Caco-2 (cell line): ENCODE measurements at places on chromosomes 3 and 15. TPM values are rescaled to one million over a fixed set of nuclear protein-coding genes. Genes with fewer than 3 reads are reported as not detected.

GRCh38 chr3:25287291-25287884, 140.7 kb upstream of the RARB start:
- no peak for DNase-seq
- H3K27me3 ChIP-seq: no peaks in the 10 kb centered on the region
- no peak overlapping the region for H3K27ac ChIP-seq
- H3K36me3 ChIP-seq: no peaks in the 10 kb centered on the region
- H3K4me3 ChIP-seq: no peak overlapping the region

DNA sequence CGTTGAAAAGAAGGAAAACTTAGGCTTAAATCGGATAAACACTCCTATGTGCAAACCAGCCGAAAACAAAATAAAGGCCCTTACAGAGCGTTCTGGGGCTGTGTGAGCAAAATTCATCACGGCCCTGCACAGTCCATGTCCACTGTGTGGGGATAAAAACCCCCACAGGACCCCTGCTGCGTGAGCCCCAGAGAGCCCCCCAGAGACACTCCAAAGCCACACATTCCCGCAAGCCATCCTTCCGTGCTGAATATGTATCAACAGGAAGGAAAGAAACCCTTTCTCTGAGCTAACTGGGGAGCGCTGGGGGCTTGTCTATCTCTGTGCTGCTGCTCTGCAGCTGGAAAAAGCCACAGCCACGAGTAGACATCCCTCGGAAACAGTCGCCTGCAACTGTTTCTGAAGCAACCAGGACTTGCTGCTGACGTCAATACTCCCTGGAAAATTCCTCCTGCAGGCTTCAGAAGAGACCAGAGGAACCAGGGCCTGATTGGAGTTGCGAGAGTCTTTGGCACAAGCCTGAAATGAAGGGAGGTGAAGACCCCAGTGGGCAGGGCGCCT, 72.7 kb downstream of the NUP210 start:
- no peak overlapping the region for H3K27ac ChIP-seq
- H3K4me1 ChIP-seq: no peaks in the 10 kb centered on the region
- no peak for DNase-seq
- no peaks in the 10 kb centered on the region for H3K27me3 ChIP-seq
- H3K36me3 ChIP-seq: peaks cover 1% of the 10 kb centered on the region; the same call in 1 of the 2 replicates
- H3K4me3 ChIP-seq: no peak overlapping the region

GRCh38 chr15:68676011-68676605, 97.3 kb downstream of the CORO2B start:
- H3K4me3 ChIP-seq: no peak overlapping the region
- no peaks in the 10 kb centered on the region; the same call in 1 of the 2 replicates for H3K27me3 ChIP-seq
- no peak for DNase-seq
- H3K4me1 ChIP-seq: no peaks in the 10 kb centered on the region

- no peak overlapping the region for H3K4me3 ChIP-seq
- H3K4me1 ChIP-seq: no peaks in the 10 kb centered on the region
- H3K36me3 ChIP-seq: no peaks in the 10 kb centered on the region
- no peak overlapping the region for H3K27ac ChIP-seq
- no peaks in the 10 kb centered on the region for H3K27me3 ChIP-seq
Measured at GRCh38 chr3:17938313-17938712, 195.9 kb upstream of the TBC1D5 start.

GRCh38 chr15:96345560-96346399, 15.3 kb downstream of the NR2F2 start:
- H3K27me3 ChIP-seq: no peaks in the 10 kb centered on the region
- DNase-seq: no peak
- H3K27ac ChIP-seq: peak overlapping the region; percentile 75
- H3K4me3 ChIP-seq: no peak overlapping the region

GRCh38 chr3:72036899-72037298, 252.0 kb upstream of the PROK2 start:
- no peaks in the 10 kb centered on the region for H3K4me1 ChIP-seq
- no peaks in the 10 kb centered on the region; the same call in 1 of the 2 replicates for H3K27me3 ChIP-seq
- H3K27ac ChIP-seq: no peak overlapping the region
- no peak overlapping the region for H3K4me3 ChIP-seq
- no peak for DNase-seq

- no peaks in the 10 kb centered on the region for H3K4me1 ChIP-seq
- H3K27me3 ChIP-seq: no peaks in the 10 kb centered on the region
- no peaks in the 10 kb centered on the region for H3K36me3 ChIP-seq
- no peak overlapping the region for H3K27ac ChIP-seq
Measured at GRCh38 chr3:99114565-99115291, 213.2 kb upstream of the DCBLD2 start.

DNA sequence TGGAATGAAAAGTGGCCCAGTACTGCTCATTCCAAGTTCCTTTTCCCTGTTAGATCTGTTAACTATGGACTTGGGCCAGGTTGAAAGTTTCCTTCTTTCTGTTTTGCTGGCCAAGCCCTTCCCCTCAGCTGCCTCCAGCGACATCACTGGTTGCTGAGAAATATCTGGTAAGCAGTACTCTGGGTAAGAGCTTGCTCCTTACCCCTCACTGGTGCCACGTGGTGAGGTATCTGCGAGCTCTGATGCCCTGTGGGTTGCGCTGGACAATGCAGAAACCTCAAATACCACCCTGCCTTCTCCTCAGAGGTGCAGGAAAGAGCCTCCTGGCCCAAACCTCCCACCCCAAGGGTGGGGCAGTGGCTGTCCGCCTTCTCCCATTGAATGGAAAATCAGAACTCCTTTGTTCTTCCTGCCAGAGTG, 42.9 kb upstream of the APH1B start:
- no peak overlapping the region for H3K27ac ChIP-seq
- H3K4me3 ChIP-seq: no peak overlapping the region
- H3K4me1 ChIP-seq: peaks cover 11% of the 10 kb centered on the region
- DNase-seq: no peak

DNA sequence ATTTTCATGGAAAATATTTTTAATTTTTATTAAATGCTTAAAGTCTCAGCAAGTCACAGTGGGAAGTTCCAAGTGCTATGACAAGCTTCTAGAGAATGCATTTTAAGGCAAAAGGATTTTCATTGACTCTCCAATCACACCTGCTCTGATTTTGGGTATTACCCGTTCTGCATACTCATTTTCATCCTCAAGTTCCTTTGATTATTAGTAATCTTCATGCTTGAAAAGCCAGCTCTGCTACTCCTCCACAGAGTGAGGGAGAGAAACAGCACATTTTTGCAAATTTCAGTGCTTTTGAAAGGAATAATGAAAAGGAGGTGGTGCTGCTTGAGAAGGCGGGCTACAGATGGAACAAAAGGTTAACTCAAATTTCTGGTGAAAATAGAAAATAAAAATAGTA, 450.7 kb downstream of the NSUN3 start:
- H3K4me1 ChIP-seq: no peaks in the 10 kb centered on the region
- no peaks in the 10 kb centered on the region for H3K36me3 ChIP-seq
- H3K27me3 ChIP-seq: no peaks in the 10 kb centered on the region
- no peak for DNase-seq

DNA sequence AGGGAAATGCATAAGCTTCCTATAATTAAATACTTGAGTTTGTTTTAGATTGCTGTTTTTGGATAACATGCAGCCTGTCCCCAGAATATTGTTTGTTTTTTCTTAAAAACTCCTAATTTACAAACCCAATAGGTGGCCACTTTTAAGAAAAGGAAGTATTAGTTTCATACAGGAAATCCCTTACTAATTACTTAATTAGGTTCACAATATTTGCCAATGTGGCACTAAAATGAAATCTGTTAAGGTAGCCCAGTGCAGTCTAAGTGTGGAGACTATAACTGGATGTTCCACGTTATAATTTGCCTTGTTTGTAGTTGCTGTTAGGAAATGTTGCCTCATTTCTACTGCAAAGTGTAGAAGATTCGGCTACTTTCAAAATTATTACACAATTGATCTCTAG, 195.8 kb downstream of the BBX start:
- no peak for DNase-seq
- no peaks in the 10 kb centered on the region for H3K4me1 ChIP-seq
- H3K27ac ChIP-seq: no peak overlapping the region
- no peaks in the 10 kb centered on the region for H3K27me3 ChIP-seq
- no peaks in the 10 kb centered on the region for H3K36me3 ChIP-seq

- no peak overlapping the region for H3K4me3 ChIP-seq
- H3K4me1 ChIP-seq: peaks cover 2% of the 10 kb centered on the region; the same call in 1 of the 2 replicates
Measured at GRCh38 chr15:98416222-98416855, 232.0 kb upstream of the IGF1R start.

DNA sequence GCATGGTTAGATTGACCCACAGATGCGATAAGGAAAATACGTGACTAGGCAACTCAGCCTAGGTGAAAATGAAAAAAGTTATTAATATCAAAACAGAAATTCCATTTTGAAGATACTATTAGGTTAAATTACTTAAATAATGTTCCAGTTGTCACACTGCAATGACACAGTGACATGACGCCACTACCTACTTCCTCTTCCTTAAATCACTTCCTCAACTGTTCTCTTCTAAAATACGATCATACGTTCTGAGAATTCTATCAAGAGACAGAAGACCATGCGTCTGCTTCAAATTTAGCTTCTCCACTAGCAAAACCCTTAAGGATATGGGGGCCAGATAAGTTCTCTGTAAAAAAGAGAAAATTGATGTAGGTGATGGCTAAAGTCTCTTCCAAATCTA, 18.2 kb downstream of the CMTM6 start:
- no peaks in the 10 kb centered on the region for H3K4me1 ChIP-seq
- no peaks in the 10 kb centered on the region for H3K36me3 ChIP-seq
- H3K27me3 ChIP-seq: no peaks in the 10 kb centered on the region

DNA sequence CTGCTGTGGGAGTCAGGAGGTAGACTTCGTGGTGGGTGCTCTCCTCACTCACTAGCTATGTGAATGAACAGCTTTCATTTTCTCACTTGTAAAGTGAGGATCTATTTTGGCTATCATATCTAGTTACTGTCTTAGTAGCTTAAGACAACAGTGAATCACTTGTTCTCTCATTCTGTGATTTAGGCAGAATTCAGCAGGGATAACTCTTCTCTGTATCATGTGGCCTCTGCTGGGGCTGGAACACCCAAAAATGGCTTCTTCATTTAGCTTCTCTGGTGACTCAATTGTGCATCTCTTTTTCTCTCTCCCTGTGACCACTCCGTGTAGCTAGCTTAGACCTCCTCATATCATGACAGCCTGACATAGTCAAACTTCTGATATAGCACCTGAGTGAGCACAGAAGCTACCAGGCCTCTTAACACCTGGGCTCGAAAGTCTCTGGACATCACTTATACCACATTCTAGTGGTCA, 68.4 kb downstream of the BFSP2 start:
- no peak overlapping the region for H3K27ac ChIP-seq
- H3K27me3 ChIP-seq: no peaks in the 10 kb centered on the region
- H3K4me1 ChIP-seq: peaks cover 37% of the 10 kb centered on the region
- DNase-seq: no peak
- no peaks in the 10 kb centered on the region for H3K36me3 ChIP-seq

DNA sequence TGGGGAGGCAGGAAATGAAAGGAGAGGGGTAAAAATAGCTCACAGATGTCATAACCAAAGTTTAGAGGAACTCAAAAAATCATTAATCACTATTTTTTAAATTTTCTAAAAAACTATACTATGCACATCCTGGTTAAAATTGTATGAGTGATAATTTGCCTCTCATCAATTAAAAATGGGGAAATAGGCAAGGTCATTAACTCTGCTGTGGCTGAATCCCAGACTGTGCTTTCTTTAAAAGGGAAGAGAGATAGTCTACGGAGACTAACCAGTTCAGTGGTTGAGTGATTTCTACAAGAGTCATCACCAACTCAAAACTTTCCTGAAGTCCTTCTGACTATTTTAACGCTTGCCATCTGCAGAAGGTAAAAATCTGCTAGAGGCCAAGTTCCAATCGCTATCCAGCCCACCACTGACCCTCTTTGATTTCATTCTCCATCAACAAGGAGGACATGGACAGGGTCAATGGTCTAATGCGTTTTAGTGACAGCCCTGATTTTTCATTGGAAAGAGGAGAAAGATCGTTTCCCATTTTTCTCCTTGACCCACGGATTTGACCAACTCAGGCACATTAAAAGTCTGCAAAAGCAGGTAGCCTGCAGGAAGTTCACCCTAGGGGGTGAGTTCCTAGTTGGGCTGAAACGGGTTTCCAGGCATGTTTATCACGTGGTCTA, 850 bp downstream of the SUCLG2 start:
- peak overlapping the region; percentile 72 for H3K4me3 ChIP-seq
- no peaks in the 10 kb centered on the region for H3K27me3 ChIP-seq
- H3K36me3 ChIP-seq: no peaks in the 10 kb centered on the region
- peak overlapping the region; percentile 70 for H3K27ac ChIP-seq

DNA sequence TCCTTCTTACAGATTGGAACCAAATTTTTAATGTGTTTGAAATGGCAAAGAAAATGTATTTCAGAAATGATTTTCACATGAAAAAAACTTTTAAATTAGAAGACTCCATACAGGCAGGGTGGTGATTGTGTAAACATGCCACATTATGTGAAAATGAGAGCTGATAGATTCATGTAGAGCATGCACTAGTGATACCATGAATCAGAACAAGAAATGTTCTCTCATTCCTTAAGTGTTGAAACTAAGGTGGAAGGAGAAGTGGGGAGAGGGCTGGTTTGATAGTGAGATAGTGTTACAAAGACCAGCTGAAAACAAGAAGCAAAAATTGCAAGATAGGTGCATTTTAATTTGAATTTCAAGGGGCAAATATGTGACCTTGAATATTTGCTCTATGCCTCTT, 100.3 kb downstream of the CCNL1 start:
- DNase-seq: no peak
- H3K36me3 ChIP-seq: no peaks in the 10 kb centered on the region
- peak overlapping the region; percentile 24 for H3K27ac ChIP-seq
- peaks cover 28% of the 10 kb centered on the region for H3K4me1 ChIP-seq

GRCh38 chr3:136305879-136306278, 55.7 kb downstream of the PCCB start:
- H3K4me1 ChIP-seq: no peaks in the 10 kb centered on the region
- H3K4me3 ChIP-seq: no peak overlapping the region
- H3K27ac ChIP-seq: no peak overlapping the region
- no peaks in the 10 kb centered on the region for H3K27me3 ChIP-seq

DNA sequence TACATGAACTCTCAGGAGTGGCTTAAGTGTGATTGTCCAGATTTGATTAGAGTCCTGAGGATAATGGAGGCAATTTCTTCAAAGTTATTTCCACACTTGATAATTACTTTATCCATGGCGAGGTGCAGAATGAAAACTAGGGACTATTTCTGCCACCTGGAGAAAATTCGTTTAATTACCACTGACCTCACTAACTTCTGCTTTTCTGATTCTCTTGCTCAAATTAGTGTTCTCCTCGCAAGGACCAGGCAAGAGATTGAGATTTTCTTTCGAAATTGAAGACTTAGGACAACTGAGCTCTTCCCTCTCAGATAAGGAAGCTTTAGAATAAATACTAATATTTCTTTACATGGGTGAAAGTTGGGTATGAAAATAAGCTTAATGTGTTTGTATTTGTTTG, 135.2 kb downstream of the RYR3 start:
- no peak for DNase-seq
- no peaks in the 10 kb centered on the region for H3K36me3 ChIP-seq
- H3K4me3 ChIP-seq: no peak overlapping the region
- no peaks in the 10 kb centered on the region; the same call in 1 of the 2 replicates for H3K27me3 ChIP-seq
- no peak overlapping the region for H3K27ac ChIP-seq

The RBMS3 gene
- total RNA-seq: 7.4 and 9.2 TPM in 2 replicates

The UPK1B gene
- 0.46 and 0.50 TPM in 2 replicates for total RNA-seq

The CDHR4 gene
- not detected in 2 replicates for total RNA-seq

The ARRDC4 gene
- total RNA-seq: 3.2 and 4.1 TPM in 2 replicates

The ZBTB47 gene
- total RNA-seq: 4.8 and 5.2 TPM in 2 replicates

The OR5K1 gene
- total RNA-seq: not detected in 2 replicates

The CCR3 gene
- total RNA-seq: 0.64 and 0.65 TPM in 2 replicates
